Suppressor macrophage treated with lipopolysaccharide for 4 hours (primary cell): ENCODE measurements at places on chromosomes 13 and 19.

- DNase-seq: no peak
Observed at GRCh38 chr19:17679526-17680229, 8.5 kb downstream of the UNC13A start.

DNA sequence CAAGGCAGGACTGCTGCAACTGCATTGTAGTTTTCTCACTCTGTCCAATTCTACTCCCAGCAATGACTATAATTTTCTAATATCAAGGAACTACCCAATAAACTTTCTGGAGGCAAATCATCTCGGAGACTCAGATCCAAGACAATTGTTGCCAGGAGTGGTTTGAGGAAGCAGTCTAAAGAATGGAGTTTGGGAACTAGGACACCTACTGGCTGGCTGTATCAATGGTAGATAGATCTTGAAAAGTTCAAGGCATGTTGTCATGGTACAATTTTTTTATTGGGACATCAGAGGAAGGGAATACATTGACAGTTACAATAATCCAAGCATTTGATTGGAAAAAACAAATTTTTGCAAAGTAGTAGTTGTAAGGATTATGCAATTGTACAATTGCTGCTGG is 648.3 kb upstream of the SLITRK6 start:
- DNase-seq: no peak

DNA sequence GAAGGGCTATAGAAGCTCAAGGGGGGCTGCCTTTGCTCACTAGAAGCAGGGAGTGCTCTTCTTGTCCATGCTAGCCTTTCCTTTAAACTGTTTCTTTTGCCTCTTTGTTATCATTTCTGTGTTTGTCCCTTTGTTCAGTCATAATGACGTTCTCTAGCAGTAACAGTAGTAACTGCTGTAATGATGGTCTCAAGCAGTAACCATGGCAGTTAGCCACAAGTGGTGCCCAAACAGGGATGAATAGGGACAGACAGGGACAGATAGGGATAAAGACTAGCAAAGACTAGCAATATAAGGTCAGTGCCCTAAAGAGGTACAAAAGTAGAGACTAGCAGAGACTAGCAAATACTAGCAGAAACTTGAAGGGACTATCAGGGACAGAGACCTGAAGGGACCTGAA is 869.0 kb upstream of the PRR20A start:
- DNase-seq: no peak

GRCh38 chr19:50239921-50240590 is 36.6 kb downstream of the MYH14 start:
- DNase-seq: no peak

- peak; percentile 6 for DNase-seq
Observed at GRCh38 chr13:40230833-40231266, 435.6 kb downstream of the FOXO1 start.

GRCh38 chr19:40831502-40832430 is 18.5 kb downstream of the CYP2A6 start:
- peak; percentile 80 for DNase-seq

DNA sequence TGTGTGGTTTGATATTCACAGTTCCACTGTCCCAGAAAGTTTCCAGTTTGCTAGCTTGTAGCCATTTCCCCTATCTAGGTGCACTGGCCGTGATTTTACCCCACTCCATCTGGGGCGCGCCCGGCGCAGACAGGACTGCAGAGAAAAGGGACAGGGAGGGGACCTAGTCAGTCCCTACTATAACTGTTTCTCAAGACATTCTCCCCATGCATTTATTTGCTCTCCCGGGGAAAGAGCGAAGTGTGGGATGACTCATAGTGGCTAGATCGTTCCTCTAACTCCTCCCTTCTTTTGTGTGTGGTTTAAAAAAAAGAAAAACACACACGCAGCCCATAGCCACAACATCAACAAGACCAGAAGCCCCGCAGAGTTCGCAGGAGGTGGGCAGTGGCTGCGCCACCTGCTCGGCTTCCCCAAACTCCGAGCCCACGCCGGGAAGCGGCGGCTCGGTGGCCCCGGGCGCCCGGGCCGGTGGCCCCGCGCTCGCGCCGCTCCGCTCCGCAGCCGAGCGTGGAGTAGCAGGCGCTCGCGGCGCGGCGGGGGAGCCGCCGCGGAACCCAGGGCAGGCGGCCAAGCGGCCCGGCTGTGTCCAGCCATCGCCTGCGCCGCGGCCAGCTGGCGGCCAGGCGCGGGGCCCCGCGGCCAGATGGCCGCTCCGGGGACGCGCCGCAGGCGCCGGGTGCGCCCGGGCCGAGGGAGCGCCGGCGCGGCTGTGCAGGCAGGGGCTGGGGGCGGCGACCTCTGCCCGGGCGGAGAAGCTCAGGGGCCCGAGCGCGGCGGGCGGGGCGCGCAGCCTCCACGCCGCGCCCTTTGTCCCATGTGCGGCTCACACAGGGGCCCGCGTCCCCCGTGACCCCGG is 653 bp downstream of the TMTC4 start:
- DNase-seq: peak; percentile 67

- DNase-seq: peak; percentile 67
Observed at GRCh38 chr13:50116430-50116973, 101.3 kb downstream of the KCNRG start.

DNA sequence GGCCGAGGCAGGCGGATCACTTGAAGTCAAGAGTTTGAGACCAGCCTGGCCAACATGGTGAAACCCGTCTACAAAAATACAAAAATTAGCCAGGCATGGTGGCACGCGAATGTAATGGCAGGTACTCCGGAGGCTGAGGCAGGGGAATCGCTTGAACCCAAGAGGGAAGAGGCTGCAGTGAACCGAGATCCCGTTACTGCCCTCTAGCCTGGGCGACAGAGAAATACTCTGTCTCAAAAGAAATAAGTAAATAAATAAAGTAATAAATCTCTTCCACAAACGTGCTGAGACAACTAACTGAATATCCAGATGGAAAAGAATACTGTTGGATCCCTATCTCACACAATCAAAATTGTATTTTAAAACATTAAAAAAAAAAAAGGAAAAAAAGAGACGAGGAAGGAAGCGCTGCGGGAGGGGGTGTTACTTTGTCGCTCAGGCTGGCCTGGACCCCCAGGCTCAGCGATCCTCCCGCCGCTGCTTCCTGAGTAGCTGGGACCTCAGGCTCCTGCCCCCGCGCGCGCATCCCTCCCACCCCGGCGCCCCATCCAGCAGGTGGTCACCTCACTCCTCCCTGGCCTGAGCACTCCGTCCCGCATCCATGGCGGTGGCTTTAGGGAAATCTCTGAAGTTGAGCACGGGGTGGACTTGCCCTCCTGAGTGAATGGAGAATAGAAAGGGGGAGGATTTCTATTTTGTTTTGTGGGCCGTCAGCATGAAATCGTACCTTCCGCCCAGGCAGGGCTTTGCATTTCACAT is 628 bp upstream of the ZNF813 start:
- no peak for DNase-seq

- DNase-seq: no peak
Observed at GRCh38 chr13:66967811-66968597, 262.1 kb downstream of the PCDH9 start.

DNA sequence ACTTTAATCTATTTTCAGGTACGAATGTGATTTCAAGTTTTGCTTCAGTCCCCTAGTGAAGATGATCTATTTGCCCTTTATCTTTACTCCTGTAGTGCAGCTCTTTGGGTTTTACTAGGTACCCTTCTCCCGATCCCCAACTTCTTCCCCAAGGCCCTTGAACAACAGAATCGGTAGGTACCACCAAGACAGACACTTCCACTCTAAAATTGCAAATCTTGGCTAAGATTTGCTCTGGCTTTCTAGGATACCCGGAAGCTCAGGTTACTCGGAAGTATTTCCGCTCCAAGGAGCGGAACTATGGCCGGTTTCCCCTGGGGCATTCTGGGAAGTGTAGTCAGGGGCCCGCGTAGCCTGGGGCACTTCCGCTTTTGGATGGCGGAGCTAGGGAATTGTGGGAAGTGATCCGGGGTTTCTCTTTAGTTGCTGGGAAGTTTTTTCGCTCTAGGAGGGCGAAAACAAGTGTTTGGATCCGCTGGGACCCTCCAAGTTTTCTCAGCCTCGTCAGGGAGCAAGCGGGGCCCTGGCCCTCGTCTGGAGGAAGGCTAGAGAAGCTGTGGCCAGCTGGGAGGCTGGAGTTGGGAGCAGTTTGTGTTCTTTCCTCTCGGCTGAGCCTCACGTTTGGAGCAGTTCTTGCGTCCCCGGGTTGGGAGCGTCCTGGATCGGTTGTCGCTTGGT is 5.1 kb upstream of the ZNF227 start:
- DNase-seq: peak; percentile 96

GRCh38 chr13:99955107-99955746 is 16.3 kb downstream of the ZIC5 start:
- no peak for DNase-seq

- no peak for DNase-seq
Observed at GRCh38 chr13:79455331-79455730, 25.6 kb upstream of the NDFIP2 start.

DNA sequence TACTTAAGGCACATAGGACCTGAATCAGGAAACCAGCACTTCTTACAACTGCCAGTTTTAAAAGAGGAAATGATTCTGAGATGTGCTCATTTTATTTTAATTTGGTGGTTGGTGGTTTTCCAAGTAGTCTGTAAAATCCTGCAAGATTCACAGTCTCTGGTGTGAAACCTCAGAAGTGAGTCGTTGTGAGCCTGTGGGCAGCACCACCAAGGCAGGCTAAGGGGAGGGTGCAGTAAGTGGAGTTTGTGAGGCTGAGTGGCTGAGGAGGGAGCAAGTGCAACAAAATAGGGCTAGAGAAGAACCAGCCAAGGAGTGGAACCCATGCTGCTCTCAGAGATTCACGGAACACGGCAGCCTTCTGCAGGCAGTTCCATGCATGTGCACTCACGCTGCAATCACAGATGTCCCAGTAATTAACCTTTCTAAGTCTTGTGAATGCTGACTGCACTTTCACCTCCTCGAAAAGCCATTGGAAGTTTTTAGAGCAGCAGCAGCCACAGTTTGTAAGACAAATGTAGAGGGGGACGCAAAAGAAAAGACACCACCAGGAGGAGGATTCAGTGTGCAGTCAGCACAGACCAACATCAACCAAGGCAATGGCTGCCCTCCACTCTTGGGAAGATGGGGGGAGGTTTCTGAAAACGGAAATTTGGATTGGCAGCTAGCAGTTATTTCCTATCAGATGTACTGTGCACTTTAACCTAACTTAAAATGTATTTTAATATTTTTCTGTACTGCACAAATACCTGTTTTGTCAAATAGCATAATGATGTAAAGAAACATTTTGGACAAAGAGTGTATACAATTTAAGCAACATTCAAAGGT is 44.9 kb downstream of the ESD start:
- DNase-seq: peak; percentile 71

- no peak for DNase-seq
Observed at GRCh38 chr13:31038834-31039552, 106.5 kb downstream of the TEX26 start.

- peak; percentile 46 for DNase-seq
Observed at GRCh38 chr13:20161275-20161950, 561 bp upstream of the GJA3 start.

- DNase-seq: no peak
Observed at GRCh38 chr19:14563590-14563926, 8.3 kb downstream of the NDUFB7 start.
